ENCODE measurements at places on chromosomes 3 and 15. TPM values are rescaled to one million over a fixed set of nuclear protein-coding genes. Genes with fewer than 3 reads are reported as not detected.

The CDHR4 gene
- 0.09 TPM for total RNA-seq

The SEMA3F gene
- 34.1 TPM for total RNA-seq

The BCL2A1 gene
- 1.9 TPM for total RNA-seq

The THRB gene
- 7.1 TPM for total RNA-seq

The MORC1 gene
- not detected for total RNA-seq

The MELTF gene
- 2.8 TPM for total RNA-seq

The SLC25A20 gene
- 24.4 TPM for total RNA-seq

The TLR9 gene
- total RNA-seq = 1.4 TPM

DNA sequence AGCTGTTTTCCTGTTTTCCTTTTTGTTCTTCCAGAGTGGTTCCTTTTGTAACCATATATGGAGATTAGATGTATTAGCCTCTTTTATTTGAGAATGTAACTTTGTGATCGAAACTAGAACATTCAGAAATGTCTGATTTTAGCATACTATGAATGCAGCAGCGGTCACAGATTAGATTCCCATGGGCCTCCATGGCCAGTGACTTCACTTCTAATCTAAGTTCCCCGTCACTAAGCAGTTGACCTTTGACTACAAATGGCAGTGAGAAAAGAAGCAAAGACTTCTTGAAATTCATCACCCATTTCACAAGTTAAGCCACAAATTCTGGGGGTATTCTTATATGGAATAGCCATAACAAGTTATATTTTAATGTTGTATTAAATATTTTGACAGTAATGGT lies 114.6 kb upstream of the FLNB start:
- no peak for DNase-seq

DNA sequence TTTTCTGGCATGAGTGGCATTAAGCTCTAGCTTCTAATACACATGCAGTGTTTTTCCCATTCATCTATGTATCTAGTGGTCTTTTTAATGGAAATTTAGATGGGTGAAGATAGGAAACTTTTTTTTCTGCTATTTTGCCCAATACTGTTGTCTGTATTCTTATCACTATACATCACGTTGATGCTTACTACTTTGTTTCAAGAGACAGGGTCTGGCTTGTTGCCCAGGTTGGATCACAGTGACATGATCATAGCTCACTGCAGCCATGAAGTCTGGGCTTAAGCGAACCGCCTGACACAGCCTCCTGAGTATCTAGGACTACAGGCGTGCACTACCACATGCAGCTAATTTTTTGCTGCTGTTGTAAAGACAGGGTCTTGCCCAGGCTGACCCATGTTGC lies 84.6 kb downstream of the PEAK1 start:
- DNase-seq = no peak

DNA sequence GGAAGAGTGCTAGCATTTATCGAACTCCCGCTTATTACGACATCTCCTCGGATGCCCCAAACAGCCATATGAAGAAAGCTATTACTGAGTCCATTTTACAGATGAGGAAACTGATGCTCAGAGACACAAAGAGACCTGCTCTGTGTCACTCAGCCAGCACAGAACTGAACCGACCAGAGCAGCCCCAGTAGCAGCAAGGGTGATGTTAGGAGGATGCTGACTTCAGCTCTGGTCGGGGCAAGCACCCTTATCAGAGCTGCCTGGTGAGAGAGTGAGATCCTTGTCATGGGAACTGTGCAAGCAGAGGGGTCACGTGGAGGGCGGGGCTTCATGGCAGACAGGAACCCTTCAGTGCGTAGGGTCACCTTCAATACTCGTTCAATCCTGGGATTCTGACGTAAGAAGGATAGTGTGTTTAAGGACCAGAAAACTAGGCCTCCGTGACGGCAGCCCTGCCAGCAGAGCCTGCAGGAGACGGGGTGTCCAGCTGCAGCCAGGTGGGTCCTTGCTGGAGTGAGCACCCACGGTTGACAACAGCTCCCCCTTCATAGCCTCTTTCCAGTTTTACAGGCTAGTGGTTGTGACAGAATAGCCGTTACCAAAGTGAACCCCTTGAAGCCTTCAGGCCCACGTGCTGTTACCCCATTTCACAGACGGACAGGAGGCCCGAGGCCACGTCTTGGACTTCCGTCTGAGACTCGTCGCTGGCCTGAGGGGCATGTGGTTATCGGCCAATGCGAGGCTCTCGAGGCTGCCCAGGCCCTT lies 12.0 kb upstream of the IQSEC1 start:
- DNase-seq = no peak

GRCh38 chr15:88832820-88833730 lies 29.8 kb downstream of the ACAN start:
- no peak for DNase-seq

DNA sequence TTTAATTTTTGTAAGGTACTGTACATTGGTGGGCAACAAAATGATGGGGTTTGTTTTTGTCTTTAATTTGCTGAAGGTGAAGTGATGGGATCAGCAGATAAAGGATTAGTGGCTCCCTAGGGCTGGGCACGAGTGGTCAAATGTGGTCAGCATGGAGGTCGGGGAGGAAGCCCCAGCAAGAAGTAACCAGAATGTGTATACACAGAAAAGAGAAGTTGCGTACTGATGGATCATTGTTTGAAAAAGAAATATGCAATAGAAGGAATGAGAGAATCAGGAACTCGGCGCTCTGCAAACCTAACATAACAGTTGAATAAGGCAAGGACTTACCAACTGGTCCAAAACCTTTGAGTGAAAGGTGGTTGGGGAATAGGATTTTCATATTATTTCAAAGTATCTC lies 1.5 kb downstream of the TMOD2 start:
- DNase-seq = no peak

GRCh38 chr3:43921056-43921648 lies 230.4 kb downstream of the ABHD5 start:
- DNase-seq = no peak

GRCh38 chr3:15794303-15794771 lies 3.4 kb downstream of the ANKRD28 start:
- DNase-seq = no peak

- no peak for DNase-seq
Measured at GRCh38 chr3:46091741-46092701, 64.7 kb upstream of the XCR1 start.

DNA sequence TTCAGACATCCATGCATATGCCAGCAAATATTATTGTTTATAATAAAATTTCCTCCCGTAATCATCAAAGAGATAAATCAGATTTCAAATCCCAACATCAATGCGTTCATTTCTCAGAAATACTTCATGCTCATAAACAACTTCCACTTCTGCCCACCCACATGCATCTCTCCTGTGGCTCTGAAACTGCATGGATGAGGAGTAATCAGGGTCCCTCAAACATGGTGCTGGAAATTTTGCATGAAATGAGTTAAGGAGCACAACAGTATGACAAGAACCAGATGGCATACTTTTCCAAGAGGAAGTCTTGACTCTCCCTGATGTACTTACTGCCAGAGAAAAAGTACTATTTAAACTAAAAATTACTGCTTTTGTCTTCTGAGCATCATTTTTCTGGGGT lies 26.9 kb upstream of the MFSD1 start:
- no peak for DNase-seq

GRCh38 chr3:35335703-35336102 lies 303.6 kb upstream of the ARPP21 start:
- no peak for DNase-seq

DNA sequence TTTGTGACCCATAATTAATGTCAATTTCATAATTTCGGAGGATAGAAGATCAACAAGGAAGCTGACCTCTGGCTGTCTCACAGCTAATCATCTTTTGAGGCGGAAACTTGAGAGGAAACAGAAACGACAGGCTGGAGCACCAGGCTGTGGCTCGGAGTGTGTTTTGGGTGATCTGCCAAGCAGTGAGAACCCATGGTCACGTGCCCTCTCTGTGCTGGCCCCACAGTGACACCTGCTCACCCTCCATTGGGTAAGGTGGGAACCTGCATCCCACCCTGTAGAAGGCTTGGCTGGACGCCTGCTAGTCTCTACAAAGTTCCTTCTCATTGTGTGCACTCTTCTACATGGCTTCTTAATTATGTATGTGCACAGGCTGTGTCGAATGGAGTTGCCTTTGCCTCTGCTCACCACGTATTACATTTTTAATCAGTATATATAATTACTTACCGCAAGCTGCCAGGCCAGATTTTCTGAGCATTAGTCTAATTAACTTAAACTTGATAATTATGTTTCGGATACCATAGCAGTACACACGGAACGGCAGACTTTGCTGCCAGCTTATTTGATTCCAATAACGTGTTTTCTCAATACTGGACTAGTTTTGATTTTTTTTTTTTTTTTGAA lies 719.4 kb upstream of the CFAP20DC start:
- DNase-seq = no peak

DNA sequence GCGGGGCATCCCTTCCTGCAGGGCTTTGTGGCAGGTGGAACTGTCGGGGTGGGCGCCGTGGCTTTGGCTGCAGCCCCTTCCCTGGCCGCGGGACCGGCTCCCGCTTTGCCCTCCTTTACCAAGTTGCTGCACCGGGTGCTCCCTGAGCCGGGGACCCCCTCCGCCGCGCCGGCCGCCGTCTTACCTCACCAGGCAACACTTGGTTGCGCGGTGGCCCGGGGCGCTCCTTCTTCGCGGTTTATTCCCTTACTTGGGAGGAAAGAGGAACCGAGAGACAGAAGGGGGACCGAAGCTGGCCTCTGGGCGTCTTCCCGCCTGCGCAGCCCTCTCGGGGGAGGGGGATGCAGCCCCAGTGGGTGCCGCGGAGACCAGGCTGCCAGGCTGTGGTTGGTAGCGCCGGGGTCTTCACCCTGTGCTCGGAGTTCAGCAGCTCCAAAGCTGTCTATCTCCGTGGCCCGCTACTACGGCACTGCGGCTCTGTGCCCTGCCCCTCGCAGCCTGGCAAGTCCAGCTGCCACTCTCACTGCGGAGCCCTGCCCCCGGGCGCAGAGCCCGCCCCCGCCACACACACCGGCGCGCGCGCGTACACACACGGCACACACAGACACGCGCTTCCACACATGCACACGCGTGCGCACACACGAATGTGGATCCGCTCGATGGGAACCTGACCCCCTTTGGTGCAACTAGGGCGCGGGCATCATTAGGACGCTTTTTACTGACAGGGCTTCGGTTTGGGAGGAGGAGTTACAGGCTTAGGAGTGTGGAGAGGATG lies at the start of gene DGKG:
Gene DGKG, minus strand, starts transcription at position 473 of the 775 bp plus-strand sequence. CDS start 41,775 bp downstream, outside the sequence.
- DNase-seq = peak; percentile 44

GRCh38 chr3:173429076-173429475 lies 31.5 kb downstream of the NLGN1 start:
- no peak for DNase-seq

GRCh38 chr3:27147215-27147614 lies 222.0 kb downstream of the NEK10 start:
- DNase-seq = no peak

GRCh38 chr3:155302891-155303290 lies 9.4 kb upstream of the STRIT1 start:
- DNase-seq = no peak
